ENCODE measurements at places on chromosomes 2 and 18.

DNA sequence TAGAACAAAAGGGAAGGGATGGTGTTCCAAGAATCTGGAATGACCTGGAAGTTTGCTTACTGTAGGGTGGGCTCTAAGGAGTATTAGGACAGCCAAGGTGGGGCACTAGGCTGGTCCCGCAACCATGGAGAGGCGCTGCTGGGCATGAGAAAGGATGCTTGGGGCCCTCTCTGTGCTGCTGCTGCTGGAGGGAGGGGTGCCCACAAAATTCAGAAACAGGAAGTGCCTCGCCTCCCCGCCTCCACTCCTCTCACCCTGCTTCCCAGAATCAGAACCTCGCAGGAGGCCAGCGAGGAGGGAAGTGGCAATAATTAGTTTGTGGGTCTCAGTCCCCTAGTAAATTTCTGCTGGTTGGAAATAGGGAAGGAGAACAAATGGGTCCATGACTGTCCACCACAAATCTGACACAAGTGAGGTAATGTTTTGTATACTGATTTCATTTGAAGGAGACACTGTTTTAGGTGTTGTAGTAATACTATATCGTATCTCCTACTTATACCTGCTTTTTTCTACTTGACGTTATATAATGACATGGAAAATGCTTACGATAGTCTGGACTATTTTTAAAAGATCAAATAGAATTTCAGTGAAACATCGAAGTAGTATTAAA, 7.9 kb upstream of the PDCL3 start:
- no peak for DNase-seq

DNA sequence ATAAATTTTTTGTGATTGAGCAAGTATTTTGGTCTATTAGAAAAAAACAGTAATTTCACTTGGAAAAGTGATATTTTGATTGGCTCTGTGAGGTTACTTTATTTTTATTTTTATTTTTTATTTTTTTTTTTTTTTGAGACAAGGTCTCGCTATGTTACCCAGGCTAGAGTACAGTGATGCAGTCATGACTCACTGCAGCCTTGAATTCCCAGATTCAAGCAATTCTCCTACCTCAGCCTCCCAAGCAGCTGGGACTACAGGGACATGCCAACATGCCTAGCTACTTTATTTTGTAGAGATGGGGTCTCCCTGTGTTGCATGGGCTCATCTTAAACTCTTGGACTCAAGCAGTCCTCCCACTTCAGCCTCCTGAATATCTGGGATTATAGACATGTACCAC, 60.9 kb upstream of the MGAT5 start:
- DNase-seq: no peak

DNA sequence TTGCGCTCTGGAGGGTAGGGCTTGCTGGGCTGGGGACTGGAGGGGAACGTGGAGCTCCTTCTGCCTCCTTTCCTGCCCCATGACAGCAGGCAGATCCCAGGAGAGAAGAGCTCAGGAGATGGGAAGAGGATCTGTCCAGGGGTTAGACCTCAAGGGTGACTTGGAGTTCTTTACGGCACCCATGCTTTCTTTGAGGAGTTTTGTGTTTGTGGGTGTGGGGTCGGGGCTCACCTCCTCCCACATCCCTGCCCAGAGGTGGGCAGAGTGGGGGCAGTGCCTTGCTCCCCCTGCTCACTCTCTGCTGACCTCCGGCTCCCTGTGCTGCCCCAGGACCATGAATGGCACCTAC, 4.3 kb downstream of the GPR35 start:
- no peak for DNase-seq

DNA sequence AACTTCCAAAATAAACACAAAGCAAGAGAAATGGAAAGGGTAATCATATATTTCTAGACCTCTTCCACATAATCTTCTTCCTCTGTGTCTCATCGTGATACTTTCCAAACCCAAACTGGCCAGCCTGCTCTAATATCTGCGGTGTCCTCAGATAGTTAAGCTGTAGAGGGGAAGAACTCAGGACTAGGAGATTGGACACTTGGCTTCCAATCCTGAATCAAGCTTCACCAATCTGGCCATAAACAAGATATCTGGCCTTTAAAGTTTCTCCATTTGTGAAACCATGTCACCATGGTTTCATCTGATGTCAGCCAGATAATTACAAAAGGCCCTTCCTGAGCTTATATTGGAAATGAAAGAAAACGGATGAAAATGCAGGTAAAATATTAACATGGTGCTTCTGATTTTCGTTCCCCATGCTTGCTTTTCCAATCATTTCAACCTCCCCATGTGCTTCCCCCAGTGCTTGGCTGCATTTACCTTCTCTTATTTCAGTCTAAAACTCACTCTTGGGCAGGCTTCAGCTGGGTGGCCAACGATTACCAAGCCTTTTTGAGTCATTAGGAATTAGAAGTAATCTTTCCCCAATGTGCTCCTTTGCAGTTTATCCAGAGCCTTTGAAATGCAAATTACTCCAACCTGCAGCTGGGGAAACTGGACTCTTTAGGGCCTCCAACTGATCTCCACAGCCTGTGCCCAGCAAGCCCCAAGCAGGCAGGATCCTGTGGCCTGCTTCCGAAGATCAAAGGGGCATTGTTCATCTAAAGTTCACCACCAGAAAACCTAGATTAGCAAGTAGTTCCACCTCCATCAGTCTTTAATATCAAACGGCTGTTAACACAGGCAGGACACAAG, 44.5 kb upstream of the MYCN start:
- DNase-seq: no peak

DNA sequence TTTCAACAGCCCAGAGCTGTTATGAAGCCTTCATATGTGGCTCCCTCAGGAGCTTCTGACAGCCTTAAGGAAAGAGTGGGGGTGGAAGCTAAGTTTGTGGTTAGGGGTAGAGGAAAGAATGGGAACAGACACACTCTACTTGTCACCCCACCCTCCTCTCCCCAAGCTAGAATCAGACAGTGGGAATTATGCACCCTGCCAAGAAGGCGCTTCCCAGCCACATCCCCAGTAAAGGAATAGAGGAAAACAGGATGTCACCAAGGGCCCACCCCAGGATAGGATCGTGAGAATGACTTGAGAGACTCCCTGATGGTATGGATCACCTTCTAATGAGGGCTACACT, 32.4 kb upstream of the EML4 start:
- DNase-seq: no peak

DNA sequence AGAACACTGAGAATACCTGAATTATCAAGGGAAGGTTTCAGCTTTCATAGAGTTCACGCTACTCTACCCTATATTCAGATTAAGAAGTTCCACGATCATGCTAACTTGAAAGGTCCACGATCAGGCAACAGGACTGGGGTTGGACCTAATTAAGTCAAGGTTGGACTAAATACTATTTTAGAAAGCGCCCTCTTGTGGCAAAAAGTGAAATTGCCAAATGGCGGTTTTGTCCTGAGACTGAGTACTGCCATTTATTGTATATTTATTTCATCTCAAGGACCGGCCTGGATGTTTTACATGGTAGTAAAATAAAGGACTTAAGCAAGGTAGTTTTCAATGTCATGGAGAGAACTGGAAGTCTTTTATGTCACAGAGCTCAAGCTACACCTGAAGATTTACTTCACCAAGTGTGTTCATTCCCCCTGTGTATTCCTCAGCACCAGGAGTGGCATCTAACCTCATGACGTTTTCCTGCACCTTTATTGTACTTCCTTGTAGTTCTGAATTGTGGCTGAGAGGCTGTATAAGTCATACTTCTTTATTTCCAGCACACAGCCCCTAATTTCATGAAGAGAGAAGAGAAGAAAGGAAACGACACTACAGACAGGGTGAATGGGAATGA, 56.8 kb downstream of the SRD5A2 start:
- DNase-seq: no peak

GRCh38 chr18:39406941-39407340, 1841.3 kb upstream of the CELF4 start:
- no peak for DNase-seq

DNA sequence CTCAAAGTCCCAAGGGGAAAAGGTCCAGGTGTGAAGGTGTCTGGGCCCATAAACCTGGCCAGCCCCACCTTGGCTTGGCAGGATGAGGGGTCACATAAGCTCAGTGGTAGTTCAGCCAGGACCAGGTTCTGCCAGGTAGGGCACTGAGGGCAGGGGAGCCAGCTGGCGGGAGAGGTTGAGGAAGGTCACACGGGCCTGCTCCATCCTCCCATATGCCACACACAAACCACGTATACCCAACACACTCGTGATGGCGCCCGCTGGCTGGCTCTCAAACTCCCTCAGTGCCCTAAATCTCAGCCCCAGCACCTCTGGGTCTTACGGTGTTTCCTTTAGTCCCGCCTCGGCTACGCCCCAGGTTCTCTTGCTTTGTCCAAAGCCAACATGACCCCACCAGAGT, 160.5 kb downstream of the ZFP36L2 start:
- no peak for DNase-seq

GRCh38 chr2:19187323-19188020, 171.0 kb downstream of the OSR1 start:
- no peak for DNase-seq

DNA sequence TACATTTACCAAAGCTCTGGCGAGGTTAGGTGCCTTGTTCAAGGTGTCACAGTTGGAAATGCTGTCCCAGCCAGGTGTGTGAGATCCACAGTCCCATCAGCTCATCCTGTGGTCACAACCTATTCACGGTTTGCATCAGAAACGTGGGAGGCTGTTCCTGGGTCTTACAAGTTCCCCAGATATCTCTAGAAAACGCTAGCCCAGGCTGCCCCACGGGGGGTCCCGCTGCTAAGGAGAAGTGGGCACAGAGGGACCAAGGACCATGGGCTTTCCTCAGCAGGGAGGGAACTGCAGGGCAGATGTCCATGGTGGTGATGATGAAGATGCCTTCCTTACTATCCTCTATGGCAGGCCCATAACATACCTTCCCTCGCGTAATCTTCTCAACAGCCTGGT, 649 bp downstream of the FECH start:
- DNase-seq: no peak

- DNase-seq: no peak
Observed at GRCh38 chr2:5990086-5990485, 297.9 kb downstream of the SOX11 start.

- DNase-seq: peak; percentile 49
Observed at GRCh38 chr2:25341011-25341727, 556 bp downstream of the DNMT3A start.

GRCh38 chr2:25794544-25795276, 83.6 kb downstream of the ASXL2 start:
- DNase-seq: no peak

GRCh38 chr2:207514451-207514850, 15.3 kb upstream of the CREB1 start:
- DNase-seq: no peak
